ENCODE measurements at places on chromosomes 5 and 9.

DNA sequence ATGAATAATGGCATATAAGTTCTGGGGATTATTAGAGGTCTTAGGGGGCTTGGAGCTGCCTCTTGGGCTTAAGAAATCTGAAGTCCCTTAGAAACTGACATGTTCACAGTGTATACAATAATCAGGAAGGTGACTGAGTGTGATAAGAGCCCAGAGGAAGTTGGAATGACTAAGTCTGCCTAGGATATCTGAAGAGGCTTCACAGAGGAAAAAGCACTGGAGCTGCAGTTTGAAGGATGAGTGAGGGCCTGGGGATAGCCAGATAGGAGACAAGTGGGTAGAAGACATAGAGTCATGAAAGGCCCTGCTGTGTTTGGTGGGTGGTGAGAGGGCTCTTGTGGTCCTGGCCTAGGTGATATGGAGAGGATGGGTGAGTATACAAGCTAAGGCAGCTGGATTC is 8.8 kb downstream of the NEUROG1 start:
- H3K4me3 ChIP-seq = no peak overlapping the region
- H3K4me1 ChIP-seq = no peaks in the 10 kb centered on the region
- no peaks in the 10 kb centered on the region for H3K36me3 ChIP-seq
- no peak for DNase-seq
- H3K27ac ChIP-seq = no peak overlapping the region
- peaks cover 35% of the 10 kb centered on the region for H3K27me3 ChIP-seq

DNA sequence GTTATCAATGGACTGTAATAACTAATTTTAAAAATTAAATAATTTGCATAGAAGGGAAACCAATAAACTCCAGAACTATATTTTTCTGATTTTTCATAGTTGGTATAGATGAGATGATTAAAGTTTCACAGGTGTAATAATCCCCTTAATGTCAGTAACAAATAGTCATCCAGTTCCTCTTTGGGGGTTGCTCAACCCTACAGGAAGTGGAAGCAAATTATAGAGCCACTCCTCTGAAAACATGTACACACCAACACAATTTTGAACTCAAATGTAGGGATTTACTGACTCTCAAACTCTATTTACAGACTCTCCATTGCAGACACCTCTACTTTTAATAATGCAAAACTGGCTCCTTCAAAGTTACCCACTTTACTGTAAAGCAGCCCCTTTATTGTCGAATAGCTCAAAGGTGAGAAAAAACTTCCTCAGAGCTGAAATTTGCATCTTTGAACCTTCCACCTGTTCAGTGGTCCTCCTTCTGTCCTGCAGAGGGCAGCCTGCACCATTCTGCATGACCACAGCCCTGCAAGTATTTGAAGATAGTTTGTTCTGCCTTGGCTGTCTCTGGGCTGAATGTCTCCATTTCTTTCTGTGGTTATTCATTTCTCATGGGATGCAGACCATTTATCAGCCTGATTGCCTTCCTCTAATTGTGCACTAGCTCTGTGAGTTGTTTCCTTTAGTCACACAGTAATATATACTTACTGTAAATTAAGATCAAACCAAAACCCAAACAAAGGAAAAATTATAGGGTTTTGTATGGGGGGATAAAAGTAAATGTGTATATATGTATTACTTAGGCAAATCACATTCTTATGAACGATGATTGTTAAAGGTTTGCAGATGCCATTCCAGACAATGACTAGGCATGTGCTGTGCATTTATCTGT is 383.2 kb upstream of the SGCD start:
- no peak overlapping the region for H3K27ac ChIP-seq
- DNase-seq = peak; percentile 72
- no peaks in the 10 kb centered on the region for H3K4me1 ChIP-seq

DNA sequence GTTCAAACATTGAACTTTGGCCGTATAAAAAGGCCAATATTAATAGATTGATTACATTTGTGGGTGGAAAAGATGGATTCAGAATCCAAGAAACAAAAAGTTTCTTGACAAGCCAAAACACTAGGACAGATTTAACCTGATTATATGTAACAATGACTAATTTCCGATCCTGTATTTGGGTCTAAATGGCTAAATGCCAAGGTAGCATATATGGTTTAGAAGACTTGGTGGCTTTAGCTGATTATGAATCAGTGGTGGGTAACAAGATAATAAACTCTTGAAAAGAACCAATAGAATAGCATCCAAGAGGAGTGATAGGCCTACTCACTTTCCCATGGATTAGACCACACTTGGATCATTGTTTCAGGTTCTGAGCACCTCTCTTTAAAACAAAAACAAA is 21.8 kb upstream of the ANP32B start:
- peaks cover 12% of the 10 kb centered on the region for H3K27me3 ChIP-seq
- no peaks in the 10 kb centered on the region for H3K36me3 ChIP-seq
- H3K27ac ChIP-seq = no peak overlapping the region
- H3K4me1 ChIP-seq = peaks cover 11% of the 10 kb centered on the region
- H3K4me3 ChIP-seq = no peak overlapping the region
- no peak for DNase-seq

DNA sequence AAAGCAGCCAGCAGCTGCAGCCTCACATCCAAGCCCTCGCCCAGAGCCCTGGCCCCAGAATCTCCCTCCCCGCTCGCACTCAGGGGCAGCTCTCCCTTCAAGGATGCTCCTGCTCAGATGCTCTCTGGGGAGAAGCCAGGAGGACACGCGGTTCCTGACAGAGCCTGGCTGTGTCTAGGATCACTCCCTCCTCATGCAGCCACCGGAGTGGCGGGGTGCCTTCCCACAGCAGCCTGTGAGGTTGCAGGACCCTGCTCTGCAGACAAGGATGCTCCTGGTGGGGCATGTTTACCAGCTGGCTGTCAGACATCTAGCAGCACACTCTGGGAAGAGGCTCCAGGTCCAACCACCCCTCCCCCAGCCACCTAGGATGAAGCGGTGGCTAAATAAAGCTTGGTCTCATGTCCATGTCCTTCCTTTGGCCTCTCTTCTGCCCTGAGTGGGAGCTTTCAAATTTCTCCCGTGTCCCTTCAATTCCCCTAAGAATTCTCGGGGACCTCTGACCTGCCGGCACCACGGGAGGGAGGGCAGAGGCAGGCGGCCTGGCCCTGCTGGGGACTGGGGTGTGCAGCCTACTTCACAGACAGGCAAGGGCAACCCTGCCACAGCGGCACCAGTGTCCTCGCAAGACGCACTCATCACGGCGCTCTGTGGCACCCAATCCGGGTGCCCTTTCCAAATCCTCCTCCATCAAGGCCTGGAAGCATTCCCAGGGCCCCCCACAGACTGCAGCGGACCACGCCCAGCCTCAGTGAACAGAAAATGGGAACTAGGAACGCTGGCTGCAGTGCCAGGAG is 88.3 kb upstream of the SARDH start:
- peak overlapping the region; percentile 40 for H3K27ac ChIP-seq
- H3K4me3 ChIP-seq = no peak overlapping the region
- H3K27me3 ChIP-seq = no peaks in the 10 kb centered on the region
- peaks cover 7% of the 10 kb centered on the region for H3K36me3 ChIP-seq
- DNase-seq = no peak
- no peaks in the 10 kb centered on the region for H3K4me1 ChIP-seq

- no peaks in the 10 kb centered on the region for H3K36me3 ChIP-seq
- no peaks in the 10 kb centered on the region for H3K27me3 ChIP-seq
- no peak for DNase-seq
- peaks cover 21% of the 10 kb centered on the region for H3K4me1 ChIP-seq
- H3K4me3 ChIP-seq = peak overlapping the region; percentile 52
These were observed 410.2 kb downstream of the PSAT1 start for GRCh38 chr9:78707080-78707479.

DNA sequence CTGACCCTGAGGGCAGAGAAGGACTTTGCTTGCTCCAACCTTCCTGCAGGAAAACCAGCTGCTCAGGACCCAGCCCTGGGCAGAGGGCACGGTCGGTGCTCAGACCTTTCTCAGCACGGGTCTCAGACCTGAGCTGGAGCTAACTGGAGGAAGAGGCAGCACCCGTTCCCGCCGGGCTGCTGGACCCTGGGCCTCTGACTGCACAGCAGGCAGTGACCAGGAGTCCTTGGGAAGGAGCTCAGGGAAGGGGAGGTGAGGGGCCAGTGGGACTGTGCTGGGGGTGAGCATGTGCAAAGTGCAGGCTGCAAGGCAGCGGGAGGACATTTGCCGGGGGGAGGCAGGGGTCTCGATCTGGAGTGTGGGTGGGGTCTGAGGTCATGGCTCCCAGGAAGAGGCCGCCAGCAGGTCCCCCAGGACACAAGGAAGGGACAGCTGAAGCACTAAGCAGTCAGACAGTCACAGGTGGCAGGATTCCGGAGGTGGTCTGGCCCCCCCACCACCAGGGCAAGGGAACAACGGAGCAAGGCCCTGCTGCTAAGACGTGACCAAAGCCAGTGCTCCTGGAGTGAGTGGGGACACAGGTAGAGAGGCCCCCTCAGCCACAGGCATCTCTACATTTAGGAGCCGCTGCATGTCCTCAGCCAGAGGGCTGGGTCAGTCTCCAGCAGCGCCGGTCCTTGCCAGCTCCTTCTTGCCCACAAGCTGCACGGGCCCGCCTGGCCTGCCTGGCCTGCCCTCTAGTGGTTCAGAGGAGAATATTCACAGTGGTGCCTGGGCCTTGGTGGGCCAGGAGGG is 4.8 kb upstream of the DPM2 start:
- H3K27ac ChIP-seq = no peak overlapping the region
- H3K27me3 ChIP-seq = no peaks in the 10 kb centered on the region
- peak; percentile 95 for DNase-seq
- H3K4me1 ChIP-seq = peaks cover 9% of the 10 kb centered on the region
- peaks cover 23% of the 10 kb centered on the region for H3K36me3 ChIP-seq
- no peak overlapping the region for H3K4me3 ChIP-seq

GRCh38 chr5:159341906-159342310 is 11.6 kb upstream of the IL12B start:
- no peak overlapping the region for H3K4me3 ChIP-seq
- no peaks in the 10 kb centered on the region for H3K36me3 ChIP-seq
- DNase-seq = peak; percentile 68

GRCh38 chr9:7097040-7097715 is 339.4 kb downstream of the KDM4C start:
- H3K27me3 ChIP-seq = no peaks in the 10 kb centered on the region
- peaks cover 7% of the 10 kb centered on the region for H3K4me1 ChIP-seq
- H3K36me3 ChIP-seq = no peaks in the 10 kb centered on the region
- DNase-seq = peak; percentile 48
- no peak overlapping the region for H3K27ac ChIP-seq

- no peaks in the 10 kb centered on the region for H3K36me3 ChIP-seq
- H3K27ac ChIP-seq = no peak overlapping the region
- DNase-seq = no peak
- H3K4me1 ChIP-seq = no peaks in the 10 kb centered on the region
These were observed 51.1 kb upstream of the TBC1D2 start for GRCh38 chr9:98306384-98307145.

DNA sequence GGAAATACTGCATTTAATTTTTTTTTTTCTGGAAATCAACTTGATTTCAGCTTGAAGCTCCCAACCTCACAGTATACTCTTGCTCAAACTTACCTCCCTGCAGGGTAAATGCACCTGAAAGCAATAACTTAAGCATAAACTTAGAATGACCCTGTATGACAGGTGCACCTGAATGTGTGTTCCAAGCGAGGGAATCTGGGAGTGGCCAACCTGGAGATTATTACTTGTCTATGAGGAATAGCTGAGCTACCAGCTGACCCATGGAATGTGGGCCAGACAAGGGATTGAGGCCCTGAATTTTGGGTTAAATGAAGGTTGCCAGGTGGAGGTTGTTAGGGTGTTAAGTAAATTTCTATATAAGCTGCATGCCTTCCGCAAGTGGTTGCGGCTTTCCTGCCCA is 140.6 kb downstream of the OSTF1 start:
- H3K27ac ChIP-seq = no peak overlapping the region
- no peaks in the 10 kb centered on the region for H3K27me3 ChIP-seq
- no peaks in the 10 kb centered on the region for H3K4me1 ChIP-seq
- DNase-seq = no peak
- H3K4me3 ChIP-seq = no peak overlapping the region

Data from osteoblast (primary cell).